Naive B cell (primary cell): ENCODE measurements at places on chromosomes 16 and 17.
A peak's percentile ranks its signal among the peaks of the same experiment; 100 is the strongest.

GRCh38 chr17:71482625-71483024 is 638.2 kb upstream of the SOX9 start:
- H3K36me3 ChIP-seq = no peaks in the 10 kb centered on the region
- no peak overlapping the region for H3K4me3 ChIP-seq
- DNase-seq = no peak
- no peaks in the 10 kb centered on the region for H3K27me3 ChIP-seq
- H3K4me1 ChIP-seq = no peaks in the 10 kb centered on the region
- H3K27ac ChIP-seq = no peak overlapping the region

GRCh38 chr17:47719411-47720152 is 13.5 kb upstream of the TBX21 start:
- peaks cover 65% of the 10 kb centered on the region for H3K4me1 ChIP-seq
- H3K36me3 ChIP-seq = no peaks in the 10 kb centered on the region
- peak overlapping the region; percentile 63 for H3K4me3 ChIP-seq
- H3K27me3 ChIP-seq = peaks cover 13% of the 10 kb centered on the region
- H3K27ac ChIP-seq = no peak overlapping the region

DNA sequence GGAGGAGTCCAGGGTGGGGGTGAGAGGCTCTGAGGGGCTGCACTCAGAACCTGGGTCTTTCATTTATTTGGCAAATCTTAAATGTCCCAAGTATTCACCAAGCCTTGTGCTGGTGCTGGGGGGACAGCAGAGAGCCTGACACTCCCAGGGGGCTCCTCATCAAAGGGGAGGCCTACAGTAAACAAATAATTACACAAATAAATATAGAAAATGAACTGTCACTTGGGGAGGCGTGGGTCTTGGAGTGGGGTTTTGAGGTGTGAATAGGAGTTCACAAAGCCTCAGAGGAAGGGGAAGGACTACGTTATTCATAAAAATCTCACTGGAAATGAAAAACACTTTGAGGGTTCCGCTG is 15.2 kb upstream of the PRM1 start:
- H3K36me3 ChIP-seq = no peaks in the 10 kb centered on the region
- no peak overlapping the region for H3K27ac ChIP-seq
- peaks cover 37% of the 10 kb centered on the region for H3K4me1 ChIP-seq
- no peaks in the 10 kb centered on the region for H3K27me3 ChIP-seq

DNA sequence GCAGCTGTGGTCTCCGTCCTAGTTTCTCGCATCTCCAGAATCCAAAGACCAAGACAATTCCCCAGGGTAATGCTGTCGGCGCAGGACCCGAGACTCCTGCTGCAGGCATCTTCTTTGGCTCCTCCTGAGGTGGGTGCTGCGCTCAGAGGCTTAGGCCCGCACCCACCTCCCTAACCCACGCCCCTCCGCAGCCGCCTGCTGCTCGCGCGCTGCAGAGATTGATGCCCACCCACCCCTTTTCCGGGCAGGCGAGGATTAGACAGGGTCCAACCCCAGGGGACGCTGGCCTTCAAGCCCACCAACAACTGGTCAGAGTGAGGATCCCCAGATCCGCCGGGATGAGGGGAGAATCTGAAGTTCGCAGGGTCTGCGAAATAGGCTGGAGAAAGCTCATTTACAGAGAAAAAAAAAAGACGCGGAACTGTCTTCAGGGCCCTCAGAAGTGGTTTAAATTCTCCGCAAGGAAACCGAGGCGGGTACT is 27.9 kb downstream of the SLFN11 start:
- peaks cover 23% of the 10 kb centered on the region for H3K4me1 ChIP-seq
- no peak for DNase-seq
- H3K4me3 ChIP-seq = peak overlapping the region; percentile 92
- H3K27me3 ChIP-seq = no peaks in the 10 kb centered on the region
- no peaks in the 10 kb centered on the region for H3K36me3 ChIP-seq
- peak overlapping the region; percentile 30 for H3K27ac ChIP-seq

GRCh38 chr17:44820631-44821212 is 9.4 kb downstream of the GJC1 start:
- no peaks in the 10 kb centered on the region for H3K4me1 ChIP-seq
- peaks cover 11% of the 10 kb centered on the region for H3K27me3 ChIP-seq
- no peak for DNase-seq
- no peak overlapping the region for H3K4me3 ChIP-seq
- no peak overlapping the region for H3K27ac ChIP-seq

- H3K4me3 ChIP-seq = no peak overlapping the region
- DNase-seq = no peak
- peaks cover 19% of the 10 kb centered on the region for H3K27me3 ChIP-seq
Measured at GRCh38 chr16:80940069-80940856, 66.4 kb downstream of the CMC2 start.

DNA sequence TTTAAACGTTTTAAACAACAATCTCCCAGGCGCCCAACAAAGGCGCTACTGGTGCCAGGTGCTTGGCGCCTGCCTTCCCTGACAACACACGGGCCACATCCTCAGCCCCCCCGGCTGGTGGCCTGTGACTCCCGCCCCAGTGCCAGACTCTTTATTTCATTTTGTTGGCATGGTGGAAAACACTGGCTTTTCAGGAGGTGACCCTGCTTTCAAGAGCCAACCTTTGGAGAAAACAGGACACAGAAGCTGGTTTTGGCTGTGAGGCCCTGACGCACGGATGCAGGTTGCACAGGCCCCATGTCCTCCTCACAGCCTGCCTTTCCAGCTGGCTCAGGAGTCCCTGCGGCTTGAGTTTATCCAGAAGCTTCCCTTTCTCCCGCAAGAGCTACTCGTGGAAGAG is 100.0 kb downstream of the METRNL start:
- no peak overlapping the region for H3K27ac ChIP-seq
- H3K27me3 ChIP-seq = peaks cover 14% of the 10 kb centered on the region
- H3K36me3 ChIP-seq = no peaks in the 10 kb centered on the region
- H3K4me1 ChIP-seq = no peaks in the 10 kb centered on the region
- DNase-seq = no peak

DNA sequence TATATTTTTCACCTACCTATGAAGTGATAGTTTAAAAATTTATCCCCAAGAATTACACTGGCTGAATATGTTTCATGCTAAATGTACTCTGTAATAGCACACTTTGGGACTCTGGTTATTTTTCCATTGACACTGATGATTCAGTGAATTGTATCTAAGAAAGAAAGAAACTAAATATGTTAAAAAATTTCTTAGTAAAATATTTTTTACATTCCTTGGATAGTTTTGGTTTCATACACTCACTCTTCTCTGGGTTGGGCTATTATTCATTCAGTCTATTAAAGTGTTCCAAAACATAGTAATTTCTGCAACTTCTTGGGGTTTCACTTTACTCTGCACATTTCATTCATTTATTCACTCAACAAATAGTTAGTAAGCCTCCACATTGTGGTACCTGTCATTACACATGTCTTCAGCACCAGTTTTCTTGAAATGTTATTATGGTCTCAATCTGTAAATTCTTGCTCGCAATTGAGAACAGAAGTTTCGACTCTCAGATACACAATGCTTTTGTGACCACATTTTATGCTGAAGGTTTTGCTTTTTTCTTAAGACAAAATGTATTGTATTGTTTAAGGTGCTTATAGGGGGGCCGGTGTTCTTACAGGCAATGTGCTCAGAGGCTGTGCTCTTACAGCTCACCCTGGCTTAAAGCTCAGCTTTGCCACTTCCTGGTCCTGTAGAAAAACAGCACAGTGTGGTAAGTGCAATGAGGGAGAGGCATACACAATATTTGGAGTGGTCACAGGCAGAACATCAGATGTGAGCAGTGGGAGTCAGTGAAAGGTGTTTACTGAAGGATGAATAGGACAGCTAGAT is 17.4 kb downstream of the CNTNAP4 start:
- no peaks in the 10 kb centered on the region for H3K27me3 ChIP-seq
- no peak overlapping the region for H3K27ac ChIP-seq
- H3K4me1 ChIP-seq = no peaks in the 10 kb centered on the region
- no peak for DNase-seq
- H3K4me3 ChIP-seq = no peak overlapping the region

GRCh38 chr17:28949185-28950016 is 1.9 kb downstream of the PHF12 start:
- H3K27me3 ChIP-seq = no peaks in the 10 kb centered on the region
- peak overlapping the region; percentile 94 for H3K27ac ChIP-seq
- H3K4me1 ChIP-seq = peaks cover 36% of the 10 kb centered on the region
- no peaks in the 10 kb centered on the region for H3K36me3 ChIP-seq
- peak overlapping the region; percentile 95 for H3K4me3 ChIP-seq

DNA sequence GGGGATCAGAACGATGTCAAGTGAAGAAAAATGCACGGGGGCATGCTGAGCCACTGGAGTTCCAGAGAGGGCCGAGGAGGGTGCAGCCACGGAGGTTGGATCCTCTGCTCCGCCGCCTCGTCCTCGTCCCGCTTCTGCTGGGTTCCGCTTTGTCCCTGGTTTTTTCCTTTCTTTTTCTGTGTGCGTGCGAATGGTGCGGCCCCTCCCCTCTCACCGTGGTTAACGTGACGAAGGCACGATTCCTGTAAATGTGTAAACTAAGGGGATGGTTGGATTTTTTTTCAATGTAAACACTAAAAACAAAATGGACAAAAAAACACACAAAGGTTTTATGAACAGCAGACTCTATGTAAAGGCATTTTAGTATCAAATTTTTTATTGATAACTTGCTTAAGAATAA is 46.7 kb downstream of the ACTG1 start:
- peak overlapping the region; percentile 20 for H3K27ac ChIP-seq
- H3K4me1 ChIP-seq = no peaks in the 10 kb centered on the region
- H3K4me3 ChIP-seq = no peak overlapping the region
- DNase-seq = no peak
- no peaks in the 10 kb centered on the region for H3K36me3 ChIP-seq

- H3K36me3 ChIP-seq = no peaks in the 10 kb centered on the region
- peak overlapping the region; percentile 44 for H3K27ac ChIP-seq
- H3K27me3 ChIP-seq = peaks cover 37% of the 10 kb centered on the region
- peak overlapping the region; percentile 81 for H3K4me3 ChIP-seq
Measured at GRCh38 chr16:67161595-67162058, 1.9 kb downstream of the FBXL8 start.

GRCh38 chr16:68421076-68421475 is 27.2 kb downstream of the SMPD3 start:
- peaks cover 29% of the 10 kb centered on the region for H3K4me1 ChIP-seq
- no peak overlapping the region for H3K4me3 ChIP-seq
- no peaks in the 10 kb centered on the region for H3K36me3 ChIP-seq
- no peak for DNase-seq
- H3K27ac ChIP-seq = no peak overlapping the region

DNA sequence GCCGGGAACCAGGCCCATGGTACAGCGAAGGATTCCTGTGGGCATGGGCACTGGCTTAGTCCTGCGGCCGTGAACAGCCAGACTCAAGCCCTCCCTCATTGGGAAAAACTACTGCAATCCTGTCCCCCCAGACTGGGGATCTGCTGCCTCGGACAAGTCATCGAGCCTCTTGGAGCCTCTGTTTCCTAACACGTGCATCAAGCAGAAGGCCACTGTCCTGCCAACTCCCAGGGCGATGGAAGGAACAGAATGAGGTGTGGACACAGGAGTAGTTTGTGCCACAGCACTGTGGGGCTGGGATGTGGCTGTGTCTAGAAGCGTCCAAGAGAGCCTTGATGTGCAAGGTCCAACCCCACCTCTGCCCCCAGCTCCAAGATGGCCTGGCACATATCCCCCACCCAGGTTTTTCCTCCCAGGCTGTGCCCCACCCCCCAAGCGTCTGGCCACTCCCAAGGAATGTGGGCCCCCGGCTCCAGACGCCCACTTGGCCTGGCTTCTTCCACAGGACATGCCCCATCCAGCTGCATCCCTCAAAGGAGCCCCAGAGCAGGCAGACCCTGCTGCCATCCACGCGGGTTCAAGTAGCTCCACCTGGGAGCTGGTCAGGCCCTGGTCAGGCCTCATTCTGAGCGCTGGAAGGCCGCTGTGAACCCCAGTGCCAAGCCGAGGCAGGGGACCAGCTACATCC is 3.4 kb downstream of the CAMKK1 start:
- no peaks in the 10 kb centered on the region for H3K36me3 ChIP-seq
- peaks cover 53% of the 10 kb centered on the region for H3K4me1 ChIP-seq
- no peaks in the 10 kb centered on the region for H3K27me3 ChIP-seq
- H3K4me3 ChIP-seq = no peak overlapping the region

DNA sequence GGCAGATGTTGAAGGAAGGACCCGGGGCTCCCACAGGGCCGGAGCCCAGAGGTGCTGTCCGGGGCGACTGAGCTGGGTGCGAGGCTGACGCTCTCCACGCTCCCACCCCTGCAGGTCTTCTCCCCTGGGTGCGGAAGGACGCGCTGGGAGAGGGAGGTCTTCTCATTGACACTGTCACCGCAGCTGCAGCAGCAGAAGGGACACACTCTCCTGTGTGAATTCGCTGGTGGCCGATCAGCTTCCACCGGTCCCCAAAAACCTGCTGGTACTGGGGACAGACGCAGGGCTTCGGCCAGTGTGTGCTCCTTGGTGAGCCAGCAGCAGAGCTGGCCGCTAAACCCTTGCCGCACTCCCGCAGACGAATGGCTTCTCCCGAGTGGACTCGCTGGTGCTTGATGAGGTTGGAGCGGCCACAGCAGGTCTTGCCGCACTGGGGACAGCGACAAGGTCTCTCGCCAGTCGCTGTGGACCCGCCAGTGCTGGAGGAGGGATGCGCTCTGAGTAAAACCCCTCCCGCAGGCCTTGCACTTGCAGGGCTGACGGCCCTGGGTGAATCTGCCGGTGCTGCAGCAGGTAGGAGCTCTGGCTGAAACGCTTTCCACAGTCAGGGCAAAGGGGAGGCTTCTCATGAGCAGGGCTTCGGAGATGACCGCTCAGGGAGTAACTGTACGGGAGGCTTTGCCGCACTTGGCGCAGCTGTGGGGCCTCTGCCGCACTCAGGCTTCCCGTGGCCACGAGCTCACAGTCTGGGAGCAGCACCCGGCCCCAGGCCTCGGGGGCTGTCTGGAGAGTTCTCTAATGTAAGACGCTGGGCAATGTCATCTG is 6.2 kb downstream of the ZNF843 start:
- H3K4me1 ChIP-seq = peaks cover 16% of the 10 kb centered on the region
- no peaks in the 10 kb centered on the region for H3K27me3 ChIP-seq
- no peaks in the 10 kb centered on the region for H3K36me3 ChIP-seq
- DNase-seq = no peak
- H3K27ac ChIP-seq = no peak overlapping the region

- H3K36me3 ChIP-seq = no peaks in the 10 kb centered on the region
- peak overlapping the region; percentile 51 for H3K27ac ChIP-seq
- no peaks in the 10 kb centered on the region for H3K27me3 ChIP-seq
Measured at GRCh38 chr17:48246612-48247011, 139.0 kb downstream of the SNX11 start.

GRCh38 chr17:6413065-6413464 is 21.9 kb downstream of the AIPL1 start:
- H3K4me3 ChIP-seq = no peak overlapping the region
- H3K27ac ChIP-seq = no peak overlapping the region
- peaks cover 13% of the 10 kb centered on the region for H3K27me3 ChIP-seq
- no peaks in the 10 kb centered on the region for H3K4me1 ChIP-seq
